ENCODE measurements at places on chromosomes 6 and 20.
A peak's percentile ranks its signal among the peaks of the same experiment; 100 is the strongest.

DNA sequence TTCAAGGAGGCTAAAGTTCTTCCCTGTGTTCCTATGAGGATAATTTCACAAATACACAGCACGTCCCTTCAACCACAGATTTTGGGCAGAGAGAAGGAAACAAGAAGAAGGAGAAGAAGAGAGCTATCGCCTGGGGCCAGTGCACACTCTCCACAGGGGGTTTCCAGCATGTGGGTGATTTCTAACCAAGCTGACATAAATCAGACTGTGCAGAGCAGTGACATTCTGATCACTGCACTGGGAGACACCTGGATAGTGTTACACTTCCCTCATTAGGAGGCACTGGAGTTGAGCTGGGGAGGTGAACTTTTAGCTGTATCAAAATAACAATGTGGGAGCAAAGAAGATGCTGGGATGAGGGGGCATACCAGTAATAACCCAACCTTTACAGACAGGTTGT lies 71.8 kb upstream of the CENPW start:
- DNase-seq, result no peak

DNA sequence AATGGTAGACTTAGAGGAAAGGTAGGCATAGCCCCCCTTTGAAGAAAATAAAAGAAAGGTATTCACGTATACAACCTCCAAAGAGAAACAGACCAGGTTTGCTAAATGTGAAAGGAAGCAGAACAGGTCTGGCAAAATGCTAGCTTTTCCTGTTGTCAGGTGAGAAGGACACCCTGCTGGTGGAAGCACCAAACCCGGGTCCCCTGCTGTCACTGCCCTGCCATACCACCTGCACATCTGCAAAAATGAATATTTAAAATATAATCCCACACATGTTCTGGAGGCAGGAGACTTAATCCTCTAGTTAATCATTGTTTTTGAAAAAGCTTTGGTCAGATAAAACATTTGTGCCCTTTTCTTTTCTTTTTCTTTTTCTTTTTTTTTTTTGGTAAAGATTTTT lies 48.9 kb upstream of the OLIG3 start:
- no peak for DNase-seq

GRCh38 chr6:410555-411395 lies 19.2 kb downstream of the IRF4 start:
- DNase-seq, result no peak

DNA sequence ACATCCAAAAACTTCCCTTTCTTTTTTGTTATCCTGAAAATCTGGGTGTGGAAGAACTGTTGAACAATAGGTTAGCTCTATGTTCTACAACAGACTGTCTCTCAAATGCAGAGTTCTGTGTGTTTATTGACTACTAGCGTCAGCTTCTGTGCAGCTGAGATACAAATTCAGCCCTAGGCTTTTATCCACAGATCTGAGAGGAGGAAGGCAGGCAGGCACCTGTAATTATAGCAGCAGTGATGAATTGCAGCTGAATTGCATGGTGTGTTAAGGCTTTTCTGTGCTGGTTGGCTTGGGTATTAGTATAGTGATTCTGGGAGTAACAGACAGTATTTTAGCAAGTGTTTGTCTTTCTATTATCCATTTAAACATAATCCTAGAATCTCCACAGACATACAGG lies 24.4 kb downstream of the GRIK2 start:
- no peak for DNase-seq

DNA sequence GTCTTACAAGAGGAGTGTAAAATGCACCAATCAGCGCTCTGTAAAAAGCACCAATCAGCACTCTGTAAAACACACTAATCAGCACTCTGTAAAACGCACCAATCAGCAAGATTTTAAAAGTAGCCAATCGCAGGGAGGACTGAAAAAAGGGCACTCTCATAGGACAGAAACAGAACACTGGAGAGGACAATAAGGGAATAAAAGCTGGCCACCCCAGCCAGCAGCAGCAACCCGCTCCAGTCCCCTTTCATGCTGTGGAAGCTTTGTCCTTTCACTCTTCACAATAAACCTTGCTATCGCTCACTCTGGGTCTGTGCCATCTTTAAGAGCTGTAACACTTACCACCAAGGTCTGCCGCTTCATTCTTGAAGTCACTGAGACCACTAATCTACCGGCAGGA lies 1.7 kb upstream of the AIG1 start:
- no peak for DNase-seq

DNA sequence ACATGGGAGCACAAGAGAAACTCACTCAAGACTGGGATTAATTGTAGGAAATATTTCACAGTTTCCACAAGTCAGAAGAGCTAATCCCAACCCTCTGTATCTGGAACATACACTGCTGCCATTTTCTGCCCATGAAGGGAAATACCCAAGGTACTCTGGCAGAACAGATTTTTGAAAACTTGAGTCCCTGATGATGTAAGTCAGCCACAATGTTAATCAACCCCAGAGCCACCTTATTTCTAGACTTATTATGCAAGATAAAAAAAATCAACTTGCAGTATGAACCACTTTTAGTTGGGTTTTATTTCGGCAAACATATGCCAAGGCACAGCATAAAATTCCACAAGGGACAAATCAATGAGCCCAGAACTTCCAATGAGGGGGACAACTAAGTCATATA lies 141.5 kb downstream of the LY86 start:
- DNase-seq, result no peak

DNA sequence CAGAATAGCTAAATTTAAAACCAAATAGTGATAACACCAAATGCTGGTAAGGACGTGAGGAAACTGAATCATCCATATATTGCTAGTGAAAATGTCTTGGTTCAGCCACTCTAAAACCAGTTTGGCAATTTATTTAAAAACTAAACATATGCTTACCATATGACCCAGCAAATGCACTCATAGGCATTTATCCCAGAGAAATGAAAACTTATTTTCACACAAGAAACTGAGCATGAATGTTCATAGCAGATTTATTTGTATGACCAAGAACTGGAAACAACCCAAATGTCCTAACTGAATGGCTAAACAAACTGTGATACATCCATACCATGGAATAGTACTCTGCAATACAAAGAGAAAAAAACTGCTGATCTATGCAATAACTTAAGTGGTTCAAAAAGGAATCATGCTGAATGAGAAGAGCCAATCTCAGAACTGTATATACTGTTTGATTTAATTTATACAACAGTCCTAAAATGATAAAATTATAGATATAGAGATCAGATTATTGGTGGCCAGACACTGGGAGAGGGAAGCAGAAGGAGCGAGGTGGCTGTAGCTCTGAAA lies 115.6 kb upstream of the ADGRF1 start:
- DNase-seq, result no peak

DNA sequence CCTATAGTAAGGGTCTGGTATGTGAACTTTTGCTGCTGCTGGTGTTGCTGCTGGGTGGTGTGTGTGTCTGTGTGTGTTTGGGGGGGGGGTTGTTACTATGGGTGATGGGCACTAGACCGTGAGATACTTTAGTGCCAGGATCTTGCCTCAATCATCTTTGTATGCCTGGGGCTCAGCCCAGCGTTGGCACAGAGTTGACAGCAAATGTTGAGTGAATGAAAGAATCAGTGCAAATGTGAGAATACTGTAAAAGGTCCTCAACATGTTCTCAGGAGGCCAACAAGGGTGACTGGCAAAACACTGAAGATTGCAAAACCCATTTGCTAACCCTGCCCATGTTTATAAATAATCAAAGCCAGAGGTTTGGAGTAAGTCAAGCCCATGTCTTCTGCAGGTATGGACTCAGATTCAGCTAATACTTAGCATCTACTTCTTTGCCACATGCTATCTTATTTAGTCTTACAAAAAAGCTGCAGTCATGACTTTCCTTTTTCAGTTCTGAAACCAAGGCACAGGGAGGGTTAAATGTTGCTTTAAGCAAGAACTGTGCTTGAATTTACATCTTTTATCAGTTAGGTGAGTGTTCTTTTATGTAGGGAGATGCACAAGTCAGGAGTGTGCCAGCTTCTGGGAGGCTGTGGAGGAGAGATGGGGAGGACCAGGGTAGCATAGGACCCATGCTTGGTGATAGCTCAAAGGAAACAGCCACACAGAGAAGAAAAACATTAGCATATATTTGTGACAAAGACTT lies 125.3 kb upstream of the SPACA1 start:
- no peak for DNase-seq

GRCh38 chr20:33209789-33210188 lies 7.4 kb upstream of the BPIFA3 start:
- no peak for DNase-seq

DNA sequence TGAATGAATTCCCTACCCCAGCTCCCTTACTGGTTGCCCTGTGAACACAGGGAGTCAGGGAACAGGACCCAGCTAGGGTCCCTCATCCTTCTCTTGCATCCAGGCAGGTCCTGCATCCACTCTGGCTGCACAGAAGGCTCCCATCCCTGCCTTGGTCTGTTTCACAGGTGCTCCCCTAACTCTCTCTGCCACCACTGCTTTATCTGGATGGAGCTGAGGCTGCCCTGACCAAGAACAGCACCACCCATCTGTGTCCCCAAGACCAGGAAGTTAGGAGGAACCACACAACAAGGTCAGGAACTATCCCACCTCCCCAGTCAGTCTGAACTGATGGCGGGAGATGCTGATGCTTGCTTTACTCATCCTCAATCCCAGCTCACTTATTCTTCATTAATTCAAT lies 16.2 kb upstream of the HLA-G start:
- no peak for DNase-seq

DNA sequence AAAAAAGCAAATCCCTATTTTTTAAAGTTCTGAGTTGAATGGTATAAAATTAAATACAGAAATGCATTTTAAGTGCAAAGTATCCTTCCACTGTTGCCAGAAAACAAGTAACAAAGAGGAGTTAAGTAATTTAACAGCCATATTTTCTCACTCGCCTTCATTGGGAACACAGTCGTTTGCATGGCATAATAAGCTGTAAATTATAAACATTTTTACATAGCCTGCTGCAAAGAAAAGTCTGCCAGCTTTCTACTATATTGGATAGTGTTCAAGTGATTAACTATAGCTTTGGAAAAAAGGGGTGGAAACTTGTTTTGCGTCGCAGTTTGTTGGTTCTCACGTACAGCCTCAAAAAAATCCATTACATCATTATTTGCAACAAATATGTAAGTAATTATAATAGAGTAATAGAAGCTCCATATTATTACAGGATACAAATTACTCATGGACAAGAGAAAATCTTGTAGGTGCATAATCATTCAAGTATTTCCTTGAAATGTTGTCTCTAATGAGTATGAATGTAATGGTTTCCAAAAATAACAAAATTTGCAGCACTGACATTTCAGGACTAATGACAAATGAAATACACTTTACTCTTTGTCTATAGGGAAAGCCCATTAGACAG lies 139.3 kb downstream of the PDSS2 start:
- no peak for DNase-seq

- DNase-seq, result no peak
These were observed 181.9 kb downstream of the NFATC2 start for GRCh38 chr20:51360451-51361201.

GRCh38 chr6:116100419-116101301 lies at the start of gene NT5DC1:
Gene NT5DC1 (plus strand): TSS chr6:116100853. CDS start chr6:116100931, 78 bp downstream.
- DNase-seq, result peak; percentile 60

DNA sequence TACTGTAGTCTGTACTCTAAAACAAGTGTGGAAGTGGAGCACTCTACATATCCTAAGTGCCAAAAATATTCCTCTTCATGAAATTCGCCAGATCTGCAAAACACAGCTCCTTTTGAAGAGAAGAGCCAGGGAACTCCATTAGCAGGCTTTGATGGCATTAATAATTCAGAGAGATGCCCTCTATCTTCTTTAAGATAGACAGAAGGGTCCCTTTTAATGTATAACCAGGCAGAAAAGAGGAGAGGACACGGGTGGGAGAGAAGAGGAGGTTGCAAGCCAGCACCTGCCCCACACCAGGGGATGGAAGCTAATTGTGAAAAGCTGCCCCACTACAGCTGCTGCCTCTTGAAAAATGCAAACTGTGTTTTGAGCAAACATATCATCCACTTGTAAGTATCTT lies 3.7 kb upstream of the RFPL4B start:
- DNase-seq, result no peak

GRCh38 chr6:24009319-24009718 lies 116.7 kb upstream of the NRSN1 start:
- no peak for DNase-seq

- DNase-seq, result no peak
These were observed 3.4 kb downstream of the NKX2-4 start for GRCh38 chr20:21393816-21394519.

GRCh38 chr6:25835442-25836283 lies 3.8 kb upstream of the SLC17A1 start:
- no peak for DNase-seq

- no peak for DNase-seq
These were observed 268.9 kb downstream of the PREX1 start for GRCh38 chr20:48558906-48559305.

DNA sequence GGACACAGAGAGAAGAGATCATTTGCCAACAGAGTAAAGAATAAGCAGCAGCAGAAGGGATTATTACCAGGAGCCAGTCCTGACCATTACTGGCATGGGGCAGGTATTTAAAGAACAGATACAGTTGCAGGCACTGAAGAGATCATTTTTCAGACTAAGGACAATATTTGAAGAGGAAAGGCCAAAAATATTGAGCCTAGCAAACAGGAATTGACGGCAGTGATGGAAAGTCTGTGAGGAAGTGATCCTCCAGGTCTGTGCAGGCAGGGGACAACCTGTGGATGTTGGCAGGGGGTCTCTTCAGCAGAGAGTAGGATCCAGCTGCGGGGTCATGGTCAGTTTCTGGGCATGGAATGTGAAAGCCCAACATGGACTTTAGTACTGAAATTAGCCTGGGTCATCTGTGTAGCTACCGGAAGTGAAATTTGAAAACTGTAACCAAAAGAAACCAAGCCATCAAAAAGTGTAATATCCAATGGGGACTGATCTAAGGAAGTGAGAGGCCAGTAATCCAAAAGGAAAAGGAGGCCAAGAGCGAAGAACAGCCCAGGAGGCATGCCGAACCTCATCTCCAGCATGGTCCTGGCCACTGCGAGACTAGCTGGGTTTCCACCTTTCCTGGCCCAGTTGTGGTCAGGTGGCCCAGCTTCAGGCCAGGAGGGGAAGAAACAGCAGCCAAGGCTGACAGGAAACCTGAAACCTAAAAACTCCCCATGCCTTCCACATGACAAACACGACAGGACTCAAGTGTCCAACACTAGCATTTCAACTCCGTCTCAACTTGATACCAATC lies 115.1 kb upstream of the TNFAIP3 start:
- DNase-seq, result no peak

DNA sequence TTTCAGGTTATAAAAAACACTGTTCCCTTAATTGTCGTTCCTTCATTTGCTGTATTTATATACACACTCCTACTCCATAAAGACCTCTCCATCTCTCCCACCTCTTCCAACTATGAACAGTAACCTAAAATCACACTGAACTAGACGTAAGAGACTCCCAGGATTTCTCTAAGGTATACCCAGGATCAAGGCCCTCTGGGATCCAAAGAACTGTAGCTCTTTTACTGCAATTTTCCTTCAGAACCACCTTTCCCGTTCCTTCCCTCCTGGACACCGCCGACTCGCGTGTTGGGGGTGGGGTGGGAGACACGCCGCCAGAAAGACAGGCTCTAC lies 680 bp downstream of the LATS1 start:
- no peak for DNase-seq

- DNase-seq, result peak; percentile 38
These were observed 600 bp downstream of the SEC63 start for GRCh38 chr6:107957308-107957908.
